ENCODE measurements at places on chromosomes 6 and 20.

GRCh38 chr6:4354181-4354580 lies 218.8 kb upstream of the ECI2 start:
- no peak for DNase-seq

DNA sequence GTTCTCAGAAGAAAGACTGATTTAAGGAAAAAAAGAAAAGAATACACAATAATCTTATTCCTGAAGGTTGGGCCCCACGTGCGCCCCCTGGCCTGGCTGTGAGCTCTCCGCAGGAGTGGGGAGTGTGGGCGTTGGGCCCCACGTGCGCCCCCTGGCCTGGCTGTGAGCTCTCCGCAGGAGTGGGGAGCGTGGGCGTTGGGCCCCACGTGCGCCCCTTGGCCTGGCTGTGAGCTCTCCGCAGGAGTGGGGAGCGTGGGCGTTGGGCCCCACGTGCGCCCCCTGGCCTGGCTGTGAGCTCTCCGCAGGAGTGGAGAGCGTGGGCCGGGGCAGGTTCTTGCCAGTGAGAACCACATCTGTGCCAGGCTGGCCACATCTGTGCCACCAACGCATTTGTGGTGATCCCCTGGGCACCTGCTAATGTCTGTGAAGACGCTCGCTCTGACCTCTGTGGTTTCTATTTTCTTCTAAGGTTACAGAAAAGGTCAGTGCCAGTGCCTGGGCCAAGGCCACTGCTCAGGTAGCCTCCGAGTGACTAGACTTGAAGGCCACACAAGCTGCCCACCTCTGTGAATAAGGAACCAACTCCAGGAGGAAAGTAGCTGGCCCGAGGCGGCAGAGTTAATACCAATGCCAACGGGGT lies 41.0 kb downstream of the WDR27 start:
- DNase-seq, result no peak

- DNase-seq, result no peak
Observed at GRCh38 chr6:98335594-98335993, 498.8 kb upstream of the POU3F2 start.

- DNase-seq, result no peak
Observed at GRCh38 chr6:140276133-140276532, 901.7 kb upstream of the CITED2 start.

DNA sequence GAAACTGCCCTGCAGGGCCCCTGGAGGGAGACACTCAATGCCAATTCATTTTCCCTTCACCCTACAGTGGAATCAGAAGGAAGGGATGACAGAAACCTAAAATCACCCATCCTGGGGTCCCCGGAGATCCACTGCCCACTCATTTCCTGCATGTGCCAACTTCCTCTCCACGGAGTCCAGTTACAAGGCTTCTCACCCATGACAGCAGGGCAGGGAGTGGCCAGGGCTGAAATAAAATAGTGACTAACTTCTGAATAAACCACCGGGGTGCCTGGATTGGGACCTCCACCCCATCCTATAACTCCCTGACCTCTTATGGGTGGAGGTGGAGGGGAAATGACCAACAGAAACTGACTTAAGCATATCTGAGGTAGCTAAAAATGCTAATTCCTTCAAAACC lies 362.3 kb downstream of the MAFB start:
- DNase-seq, result no peak

Data from stimulated activated CD4-positive, alpha-beta T cell treated with anti-CD3 and anti-CD28 coated beads, Interleukin-1b, Interleukin-23, amount 100 ng/mL, for 48 hours (primary cell).